ENCODE measurements at places on chromosomes 2 and 18. TPM values are rescaled to one million over a fixed set of nuclear protein-coding genes. Genes with fewer than 3 reads are reported as not detected.

The PROKR1 gene
- total RNA-seq = not detected

The ANKRD30BL gene
- total RNA-seq = not detected

The PLEK gene
- not detected for total RNA-seq

The PREB gene
- 67.3 TPM for total RNA-seq

The CCL20 gene
- total RNA-seq = 5.9 TPM

All from A549 treated with ZK216348 at 1 μM for 4 hours (cell line).